ENCODE measurements at places on chromosomes 13 and 19.

GRCh38 chr19:8821748-8822241 lies 10.3 kb downstream of the ZNF558 start:
- no peak for DNase-seq

- no peak for DNase-seq
These were observed 172.2 kb downstream of the OLFM4 start for GRCh38 chr13:53200498-53201453.

DNA sequence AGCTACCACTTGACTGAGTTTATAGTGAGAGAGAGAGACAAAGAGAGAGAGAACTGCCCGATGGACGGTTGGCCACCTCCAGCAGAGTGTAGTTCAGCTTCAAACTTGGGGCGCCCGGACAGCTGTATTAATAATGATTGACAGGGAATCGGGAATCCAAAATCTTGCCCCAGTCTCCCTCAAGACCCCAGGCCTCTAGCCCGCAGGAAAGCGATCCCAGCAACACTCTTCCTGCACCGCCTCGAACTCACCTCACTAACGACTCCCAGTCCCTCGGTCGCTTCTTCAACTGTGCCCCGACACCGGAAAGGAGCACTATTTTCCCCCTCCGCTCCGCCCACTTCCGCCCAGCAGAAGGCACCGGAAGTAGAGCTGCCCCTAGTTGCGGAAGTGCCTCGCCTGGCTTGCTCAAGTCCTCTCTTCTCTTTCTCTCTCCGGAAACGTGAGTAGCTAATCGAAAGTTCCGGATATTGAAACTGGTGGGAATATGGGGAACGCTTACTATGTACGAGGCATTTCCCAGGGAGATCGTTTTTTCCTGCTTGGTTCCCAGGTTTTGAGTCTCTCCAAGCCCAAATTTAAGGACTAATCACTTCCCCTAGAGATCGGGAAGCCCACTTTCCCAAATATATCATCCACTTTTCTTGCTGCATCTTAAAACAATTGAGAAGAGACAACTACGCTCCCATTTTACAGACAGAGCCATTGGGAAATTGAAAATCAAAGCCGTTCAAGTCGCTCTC lies at the start of gene NOSIP:
Gene NOSIP, minus strand, starts transcription at position 293 of the 743 bp plus-strand sequence. CDS start 19,865 bp downstream, outside the sequence.
- DNase-seq, result peak; percentile 93

DNA sequence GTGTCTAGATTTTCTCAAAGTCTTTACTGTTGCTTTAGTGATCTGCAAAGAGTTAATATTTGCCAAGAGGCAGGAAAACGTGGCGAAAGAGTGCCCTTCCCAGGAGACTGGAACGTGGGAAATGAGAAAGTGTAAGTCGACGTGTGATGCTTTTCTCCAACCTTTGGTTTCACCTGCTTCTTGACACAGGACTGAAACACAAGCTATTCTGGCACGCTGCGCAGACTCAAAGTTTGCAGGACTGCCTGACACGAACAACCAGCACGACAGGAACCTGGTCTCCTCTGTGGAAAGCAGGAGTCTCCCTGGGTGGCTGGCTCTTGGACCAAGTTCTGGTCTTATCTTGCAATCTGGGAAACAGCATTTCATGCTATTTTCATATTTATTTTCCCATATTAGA lies 28.6 kb downstream of the RFXAP start:
- no peak for DNase-seq

- no peak for DNase-seq
These were observed 1447.5 kb downstream of the EFNB2 start for GRCh38 chr13:105087945-105088344.

DNA sequence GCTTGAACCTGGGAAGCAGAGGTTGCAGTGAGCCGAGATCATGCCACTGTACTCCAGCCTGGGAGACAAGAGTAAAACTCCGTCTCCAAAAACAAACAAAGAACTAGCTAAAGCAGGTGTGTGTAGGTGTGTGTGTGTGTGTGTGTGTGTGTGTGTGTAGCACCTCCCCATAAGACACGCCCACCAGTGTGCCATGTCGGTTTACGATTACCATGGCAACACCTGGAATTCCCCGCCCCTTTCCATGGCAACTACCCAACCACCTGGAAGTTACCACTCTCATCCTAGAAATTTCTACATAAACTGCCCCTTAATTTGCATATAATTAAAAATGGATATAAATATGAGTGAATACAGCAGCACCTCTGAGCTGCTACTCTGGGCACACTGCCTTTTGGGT lies 80.9 kb upstream of the ADGRE5 start:
- no peak for DNase-seq

GRCh38 chr13:45503658-45504057 lies 38.9 kb downstream of the COG3 start:
- no peak for DNase-seq

DNA sequence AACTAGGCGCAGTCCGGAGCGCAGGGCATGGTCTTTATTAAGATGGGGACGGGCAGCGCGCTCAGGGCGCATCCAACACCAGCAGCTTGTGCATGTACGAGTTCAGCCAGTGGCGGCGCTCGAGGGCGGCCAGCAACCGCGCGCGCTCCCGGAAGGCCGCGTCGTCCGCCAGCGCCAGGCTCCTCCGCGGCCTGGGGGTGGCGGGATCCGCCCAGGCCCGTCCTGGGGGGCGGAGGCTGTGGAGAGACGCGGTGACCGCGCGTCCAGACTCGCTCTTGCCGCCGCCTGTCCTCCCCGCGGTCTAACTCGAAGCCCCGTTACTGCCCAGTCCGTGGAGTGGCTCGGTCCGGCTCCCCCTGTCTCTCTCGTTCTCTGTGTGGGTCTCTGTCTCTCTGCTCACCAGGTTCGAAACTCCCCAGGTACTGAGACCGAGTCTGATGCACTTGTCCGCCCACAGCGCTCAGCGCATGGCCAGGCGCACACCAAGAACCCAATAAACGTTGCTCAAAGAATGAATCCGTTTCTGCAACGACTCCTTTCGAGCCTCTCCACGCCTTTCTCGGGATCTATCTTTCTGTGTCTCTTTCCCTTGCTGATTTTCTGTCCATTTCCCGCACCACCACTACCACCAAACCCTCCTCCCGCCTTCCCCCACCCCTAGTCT lies 702 bp downstream of the PTH2 start:
- no peak for DNase-seq

DNA sequence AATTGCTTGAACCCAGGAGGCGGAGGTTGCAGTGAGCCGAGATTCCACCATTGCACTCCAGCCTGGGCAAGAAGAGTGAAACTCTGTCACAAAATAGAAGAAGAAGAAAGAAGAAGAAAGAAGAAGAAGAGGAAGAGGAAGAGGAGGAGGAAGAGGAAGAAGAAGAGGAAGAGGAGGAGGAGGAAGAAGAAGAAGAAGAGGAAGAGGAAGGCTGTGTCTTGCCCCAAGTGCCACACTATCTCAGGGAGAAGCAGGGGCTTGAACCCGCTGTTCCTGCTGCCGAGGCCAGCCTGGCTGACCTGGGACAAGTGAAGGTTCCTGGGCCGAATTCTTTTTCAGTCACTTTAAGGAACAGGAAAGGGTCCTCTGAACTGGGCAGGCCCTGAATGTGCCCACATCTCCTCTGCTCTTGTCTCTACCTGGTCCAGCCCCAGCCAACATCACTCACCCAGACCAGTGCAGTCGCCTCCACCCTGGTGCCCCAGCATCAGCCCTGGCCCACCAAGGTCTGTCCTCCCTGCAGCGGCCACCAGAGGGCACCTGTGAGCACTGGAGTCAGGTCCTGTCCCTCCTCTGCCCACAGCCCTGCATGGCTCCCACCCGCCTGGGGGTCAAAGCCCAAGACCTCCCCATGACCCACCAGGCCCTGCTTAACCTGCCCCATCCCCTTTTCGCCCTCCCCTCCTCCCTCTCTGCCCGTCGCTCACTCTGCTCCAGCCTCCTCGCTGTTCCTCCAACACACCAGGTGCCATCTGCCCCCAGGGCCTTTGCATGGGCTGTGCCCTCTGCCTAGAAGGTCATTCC lies 20.0 kb downstream of the TICAM1 start:
- DNase-seq, result peak; percentile 69

DNA sequence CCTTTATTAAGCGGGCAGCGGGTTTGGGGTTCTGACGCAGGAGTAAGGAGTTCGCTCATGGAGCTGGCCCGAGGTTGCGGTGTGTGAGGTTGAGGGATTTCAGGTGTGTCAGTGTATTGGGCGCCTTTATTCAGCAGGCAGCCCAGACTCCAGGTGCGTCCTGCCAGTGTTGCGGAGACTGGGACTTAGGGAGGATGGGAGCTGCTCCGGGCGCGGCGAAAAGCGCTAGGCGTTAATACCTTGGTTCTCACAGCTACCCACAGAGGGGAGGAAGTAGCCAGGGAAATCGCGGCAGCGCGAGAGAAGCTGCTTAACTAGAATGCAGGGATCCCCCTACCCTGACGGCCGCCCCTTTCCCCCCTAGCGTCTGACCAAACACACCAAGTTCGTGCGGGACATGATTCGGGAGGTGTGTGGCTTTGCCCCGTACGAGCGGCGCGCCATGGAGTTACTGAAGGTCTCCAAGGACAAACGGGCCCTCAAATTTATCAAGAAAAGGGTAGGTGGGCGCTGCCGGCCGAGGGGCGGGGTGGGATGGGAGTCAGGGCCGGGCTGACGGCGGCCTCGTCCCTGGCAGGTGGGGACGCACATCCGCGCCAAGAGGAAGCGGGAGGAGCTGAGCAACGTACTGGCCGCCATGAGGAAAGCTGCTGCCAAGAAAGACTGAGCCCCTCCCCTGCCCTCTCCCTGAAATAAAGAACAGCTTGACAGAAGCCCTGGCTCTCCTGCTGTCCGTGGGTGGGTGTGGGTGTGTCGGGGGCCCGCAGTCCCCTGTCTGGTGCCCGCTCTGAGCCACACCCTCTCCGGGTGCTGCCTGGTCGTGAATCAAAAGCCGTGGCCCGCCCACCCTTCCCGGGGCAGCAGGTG lies 1.1 kb downstream of the RPL36 start:
- DNase-seq, result peak; percentile 62

GRCh38 chr19:43229315-43229714 lies 23.9 kb upstream of the PSG4 start:
- DNase-seq, result no peak

DNA sequence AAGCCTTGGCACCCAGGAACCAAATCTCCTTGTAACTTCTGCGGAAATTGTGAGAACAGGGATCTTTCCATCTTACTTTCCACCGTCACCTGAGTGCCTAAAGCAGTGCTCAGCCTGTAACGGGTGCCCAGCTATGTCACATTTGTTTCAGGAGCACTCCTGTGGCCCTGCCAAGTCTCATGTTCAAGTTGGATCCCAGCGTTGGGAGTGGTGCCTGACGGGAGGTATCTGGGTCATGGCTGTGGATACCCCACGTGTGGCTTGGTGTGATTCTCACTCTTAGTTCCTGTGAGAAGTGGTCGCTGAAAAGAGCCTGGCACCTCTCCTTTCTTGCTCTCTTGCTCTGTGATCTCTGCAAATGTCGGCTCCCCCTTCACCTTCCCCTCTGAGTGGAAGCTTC lies 114.9 kb downstream of the UQCRFS1 start:
- no peak for DNase-seq

- no peak for DNase-seq
These were observed 51.0 kb downstream of the TGDS start for GRCh38 chr13:94544922-94545321.

DNA sequence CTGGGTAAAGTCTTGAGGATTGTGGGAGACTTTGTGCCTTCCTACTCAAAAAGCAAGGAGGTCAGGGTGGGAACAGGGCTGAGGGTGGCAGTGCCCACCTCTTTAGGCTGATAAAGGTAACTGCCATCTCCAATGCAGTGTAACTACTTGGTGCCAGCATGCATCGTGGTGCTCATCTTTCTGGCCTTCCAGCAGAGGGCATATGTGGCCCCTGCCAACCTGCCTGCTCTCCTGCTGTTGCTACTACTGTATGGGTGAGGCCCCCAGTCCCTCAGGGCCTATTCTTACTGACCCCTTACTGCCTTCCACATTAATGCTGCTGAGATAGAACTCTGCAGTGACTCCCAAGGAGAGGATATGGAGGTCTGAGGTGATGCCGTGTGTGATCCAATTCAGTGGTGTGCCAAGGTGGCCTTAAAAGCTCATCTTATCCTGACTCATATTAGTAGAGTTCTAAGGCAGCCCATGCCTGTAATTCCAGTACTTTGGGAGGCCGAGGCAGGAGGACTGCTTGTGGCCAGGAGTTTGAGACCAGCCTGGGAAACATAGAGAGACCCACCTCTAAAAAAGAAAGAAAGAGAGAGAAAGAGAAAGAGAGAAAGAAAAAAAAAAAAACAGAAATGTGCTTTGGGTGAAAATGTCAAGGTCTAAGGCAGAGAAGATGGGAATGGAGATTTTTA lies 9.7 kb upstream of the ARHGAP45 start:
- DNase-seq, result no peak

GRCh38 chr13:52779103-52779502 lies 39.5 kb upstream of the CNMD start:
- no peak for DNase-seq

GRCh38 chr19:51784922-51785690 lies 9.9 kb upstream of the FPR3 start:
- DNase-seq, result no peak

GRCh38 chr19:2315818-2316353 lies 7.9 kb upstream of the LINGO3 start:
- DNase-seq, result no peak

DNA sequence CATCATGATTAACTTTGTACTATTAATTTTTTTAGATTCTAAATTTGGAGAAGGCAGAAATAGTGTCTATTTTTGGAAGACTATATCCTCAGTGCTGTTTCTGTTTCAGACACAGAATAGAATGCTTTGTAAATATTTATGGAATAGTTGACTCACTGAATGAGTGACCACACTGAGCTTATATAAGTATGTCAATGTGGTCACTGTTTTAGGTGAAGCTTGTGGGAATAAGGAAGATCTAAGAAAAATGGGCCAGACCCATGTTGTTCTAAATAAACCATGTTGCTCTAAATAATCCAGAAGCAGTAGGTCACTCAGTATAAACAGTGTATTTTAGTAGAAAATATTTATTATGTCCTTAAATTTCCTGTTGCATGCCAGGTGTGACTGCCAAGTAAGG lies 45.5 kb upstream of the DACH1 start:
- DNase-seq, result no peak
